Putamen (tissue), 1 donor: ENCODE measurements at places on chromosomes 4 and X.
A peak's percentile ranks its signal among the peaks of the same experiment; 100 is the strongest.

GRCh38 chrX:125681507-125681906 is 361.8 kb downstream of the TEX13C start:
- no peak for DNase-seq

DNA sequence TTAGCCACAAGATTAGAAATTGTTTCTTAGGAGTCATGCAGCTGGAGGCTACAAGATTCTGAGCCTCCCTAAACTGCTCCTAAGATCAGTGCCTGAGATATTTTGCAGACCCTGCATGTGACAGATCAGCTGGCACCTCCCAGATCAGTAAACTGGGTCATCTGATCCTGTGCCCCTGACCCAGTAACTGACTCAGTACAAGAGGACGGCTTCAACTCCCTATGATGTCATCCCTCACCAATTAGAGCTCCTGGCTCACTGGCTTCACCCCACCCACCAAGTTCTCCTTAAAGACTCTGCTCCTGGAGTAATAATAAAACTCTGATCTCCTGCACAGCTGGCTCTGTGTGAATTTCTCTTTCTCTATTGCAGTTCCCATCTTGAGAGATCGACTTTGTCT is 45.4 kb upstream of the PNPLA4 start:
- DNase-seq: no peak

- DNase-seq: no peak
These were observed 60.2 kb upstream of the HS3ST1 start for GRCh38 chr4:11488657-11489452.

- DNase-seq: peak; percentile 72
These were observed 151.8 kb downstream of the SLC7A11 start for GRCh38 chr4:138090150-138090917.

DNA sequence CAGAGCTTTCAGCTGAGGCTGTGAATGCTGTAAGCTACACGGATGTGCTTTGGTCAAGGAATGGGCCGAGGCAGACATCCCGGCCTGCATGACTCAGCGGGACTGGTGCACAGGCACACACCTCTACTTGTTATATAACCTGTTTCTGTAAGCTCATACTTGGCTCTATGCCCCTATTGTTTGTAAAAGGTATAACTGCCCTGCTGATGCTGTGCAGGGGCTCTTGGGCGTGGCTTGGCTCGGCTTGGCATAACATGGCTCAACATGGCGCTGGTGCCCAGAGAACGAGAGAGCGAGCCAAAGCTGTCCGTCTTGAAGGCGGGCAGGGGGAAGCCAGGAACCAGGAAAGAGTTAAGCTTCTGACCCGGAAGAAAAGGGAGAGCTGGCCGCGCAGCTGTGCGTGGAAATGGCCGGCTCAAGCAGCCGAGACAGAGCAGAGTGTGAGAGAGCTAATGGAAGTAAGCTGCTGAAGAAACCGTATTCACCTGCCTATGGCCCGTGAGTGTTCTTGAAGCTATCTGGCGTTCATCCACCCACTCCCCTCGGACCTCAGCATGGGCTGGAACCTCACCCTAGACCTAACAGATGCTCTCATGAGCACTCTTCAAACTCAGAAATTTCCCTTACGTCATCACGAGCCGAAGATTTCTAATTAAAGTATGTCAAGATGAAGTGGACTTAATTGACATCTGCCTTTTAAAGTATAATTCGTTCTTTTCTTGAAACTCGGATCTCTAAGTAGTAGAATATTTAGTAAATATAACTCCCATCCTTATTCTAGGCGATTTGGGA is 286.3 kb upstream of the AGA start:
- no peak for DNase-seq

DNA sequence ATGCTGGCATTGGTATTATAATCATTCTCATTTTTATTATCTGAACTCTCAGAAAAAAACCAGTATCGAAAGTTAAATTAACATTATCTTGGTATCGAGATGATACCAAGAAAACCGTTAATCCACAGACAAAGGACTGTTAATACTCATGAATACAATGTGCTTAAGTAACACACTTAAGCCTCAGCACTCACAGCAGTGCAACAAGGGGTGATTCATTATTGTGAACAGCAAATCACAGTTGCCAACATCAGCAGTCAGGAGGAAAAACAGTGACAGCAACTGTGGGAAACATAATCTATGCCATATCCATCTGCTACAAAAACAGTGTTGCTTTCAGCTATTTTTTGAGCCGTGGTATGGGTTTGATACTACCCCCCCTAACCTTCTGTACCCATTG is 210.9 kb upstream of the ATOH1 start:
- DNase-seq: no peak

DNA sequence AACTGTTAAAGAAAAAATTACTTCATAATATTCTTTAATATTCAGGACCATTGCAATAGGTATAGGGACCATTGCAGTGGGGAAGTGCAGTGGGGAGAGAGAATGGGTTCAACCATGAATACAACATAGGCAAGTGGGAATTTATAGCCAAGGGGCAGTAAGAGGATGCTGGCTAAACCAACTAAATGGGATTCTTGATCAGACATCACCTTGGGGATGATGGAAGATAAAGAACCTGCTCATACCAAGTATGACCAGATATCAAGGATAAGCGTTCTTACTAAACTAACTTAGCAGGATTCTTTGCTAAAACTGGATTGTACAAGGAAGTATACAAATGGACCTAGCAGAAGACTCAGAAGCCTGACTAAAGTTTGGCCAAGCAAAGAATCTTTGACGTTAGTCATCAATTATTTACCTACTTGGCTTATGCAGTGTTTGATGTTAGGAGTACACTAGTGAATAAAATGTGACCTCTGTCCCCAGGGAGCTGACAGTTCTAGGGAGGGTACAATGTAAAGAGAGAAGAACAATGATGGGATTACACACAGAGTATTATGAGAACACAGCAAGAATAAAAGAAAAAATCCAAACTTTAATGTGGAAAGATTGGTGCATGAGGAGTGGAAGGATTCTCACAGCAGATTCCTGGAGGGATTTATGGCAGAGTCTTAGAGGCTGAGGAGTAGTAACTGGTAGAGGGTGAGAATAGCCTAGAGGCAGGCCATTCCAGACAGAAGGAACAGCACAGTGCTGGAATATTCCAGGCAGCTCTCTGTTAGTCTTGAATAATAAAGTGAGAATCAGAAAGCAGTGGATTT is 54.7 kb upstream of the MYOZ2 start:
- DNase-seq: no peak

DNA sequence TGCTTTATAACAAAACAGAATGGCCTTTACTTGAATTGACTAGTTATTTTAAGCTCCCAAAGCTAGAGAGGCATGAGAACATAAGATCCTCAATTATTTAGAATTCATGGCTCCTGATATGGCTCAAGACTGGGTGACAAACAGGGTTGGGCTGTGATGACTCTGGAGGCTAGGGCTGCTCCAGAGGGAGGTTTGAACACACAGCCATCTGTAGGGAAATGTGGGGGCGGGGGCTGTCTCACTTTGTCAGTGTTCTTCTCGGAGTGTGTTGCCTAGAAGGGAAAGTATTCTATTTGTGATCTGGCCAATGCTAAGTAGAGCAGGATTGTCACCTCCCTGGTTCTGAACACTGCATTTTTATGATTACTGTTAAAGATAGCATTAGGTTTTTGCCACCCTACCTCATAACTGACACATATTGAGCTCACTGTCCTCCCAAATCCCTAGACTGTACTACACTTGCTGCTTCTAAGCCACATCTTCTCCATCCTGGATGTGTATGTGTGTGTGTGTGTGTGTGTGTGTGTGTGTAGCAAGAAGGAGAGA is 45.9 kb downstream of the VSIG4 start:
- no peak for DNase-seq

- DNase-seq: no peak
These were observed 52.3 kb downstream of the KIAA0232 start for GRCh38 chr4:6834867-6835266.

- no peak for DNase-seq
These were observed 65.3 kb downstream of the PDLIM5 start for GRCh38 chr4:94516999-94517398.
